ENCODE measurements at places on chromosomes 2 and 18.

DNA sequence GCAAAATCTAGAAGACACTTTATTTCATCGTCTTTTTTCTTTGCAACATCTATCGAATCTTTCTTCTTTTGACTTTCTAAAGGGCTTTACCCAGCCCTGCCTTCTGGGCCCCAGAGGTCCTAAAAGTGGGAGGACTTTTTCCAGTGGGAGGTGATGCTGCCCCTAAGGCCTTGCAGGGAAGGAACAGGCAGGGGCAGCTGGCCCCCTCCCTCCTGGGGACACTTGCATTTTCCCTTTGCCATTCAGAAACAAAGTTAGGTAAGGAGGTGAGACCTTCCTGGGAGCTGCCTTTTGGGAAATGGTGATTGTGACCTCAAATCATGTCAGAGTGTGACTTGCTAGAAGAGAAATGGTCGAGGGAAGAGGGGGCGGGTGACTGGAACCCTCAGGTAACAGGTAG lies 132.7 kb downstream of the GLI2 start:
- DNase-seq: no peak

DNA sequence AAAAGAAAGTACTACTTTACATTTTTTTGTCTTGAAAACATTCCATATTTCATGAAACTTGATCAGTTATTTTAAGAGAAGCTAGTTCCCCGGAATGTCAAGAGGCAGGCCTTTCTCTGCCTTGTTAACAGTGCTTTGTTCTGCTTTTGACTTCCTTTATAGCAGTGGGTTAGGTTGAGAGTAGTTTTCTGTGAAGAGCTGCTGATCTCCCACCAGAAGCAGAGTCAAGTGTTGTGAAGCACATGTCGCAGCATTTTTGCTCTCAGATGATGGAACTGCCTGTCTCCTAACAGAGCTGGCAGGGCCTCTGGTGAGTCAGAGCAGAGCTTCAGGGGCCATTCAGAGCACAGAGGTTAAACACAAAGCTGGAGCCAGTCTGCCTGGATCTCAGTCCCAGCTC lies 871.8 kb downstream of the SLC4A3 start:
- DNase-seq: peak; percentile 88

DNA sequence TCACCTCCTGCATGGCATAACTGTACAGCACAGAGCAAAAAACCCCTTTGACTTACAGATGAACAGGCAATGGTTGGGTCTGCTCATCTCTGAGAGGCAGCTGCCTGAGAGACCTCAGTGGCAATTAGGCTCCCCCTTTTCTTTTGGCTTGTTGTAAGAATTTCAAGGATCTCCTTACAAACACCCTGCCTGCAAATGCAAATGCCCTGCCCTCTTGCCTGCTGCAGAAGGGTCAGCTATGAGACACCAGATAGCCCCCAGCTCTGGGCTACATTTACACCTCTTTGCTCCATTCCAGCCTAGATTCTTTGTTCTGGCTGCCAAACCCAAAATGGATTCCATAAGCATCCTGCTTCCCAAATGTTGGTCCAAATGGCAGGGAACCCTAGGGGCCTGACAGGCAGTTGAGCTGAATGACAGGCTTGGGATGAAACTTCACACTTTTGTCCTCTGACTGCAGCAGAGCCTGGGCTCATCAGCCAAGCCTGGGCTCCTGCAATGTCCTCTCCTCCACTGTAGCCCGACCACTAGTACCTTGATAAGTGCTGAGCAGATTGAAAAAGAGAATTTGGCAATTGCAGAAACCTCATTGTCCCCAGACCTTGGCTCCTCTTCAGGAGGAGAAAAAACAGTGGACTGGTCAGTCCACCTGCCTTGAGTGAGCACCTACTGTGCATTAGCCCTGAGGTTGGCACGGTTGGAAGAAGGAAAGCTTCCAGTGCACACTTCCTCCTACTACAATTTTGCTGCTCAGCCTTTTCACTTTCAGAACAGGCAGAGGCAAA lies 678.3 kb downstream of the BCL11A start:
- no peak for DNase-seq

DNA sequence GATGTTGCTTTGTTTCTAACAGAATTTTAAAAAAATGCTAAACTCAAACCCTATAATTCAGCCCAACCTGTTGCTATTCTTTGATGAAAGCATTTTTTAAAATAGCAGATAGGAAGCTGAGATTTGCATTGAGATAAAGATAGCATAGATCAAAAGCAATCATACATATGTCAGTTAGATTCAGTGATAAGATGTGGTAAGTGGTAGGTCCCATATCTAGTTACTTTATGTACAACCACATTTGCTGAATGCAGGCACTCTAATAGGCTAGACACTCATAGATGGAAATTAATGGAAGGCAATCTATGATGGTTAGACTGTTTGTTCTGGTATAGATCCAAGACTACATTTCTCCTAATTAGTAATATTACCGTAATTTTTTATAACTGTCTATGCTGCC lies 27.2 kb upstream of the C1D start:
- no peak for DNase-seq

DNA sequence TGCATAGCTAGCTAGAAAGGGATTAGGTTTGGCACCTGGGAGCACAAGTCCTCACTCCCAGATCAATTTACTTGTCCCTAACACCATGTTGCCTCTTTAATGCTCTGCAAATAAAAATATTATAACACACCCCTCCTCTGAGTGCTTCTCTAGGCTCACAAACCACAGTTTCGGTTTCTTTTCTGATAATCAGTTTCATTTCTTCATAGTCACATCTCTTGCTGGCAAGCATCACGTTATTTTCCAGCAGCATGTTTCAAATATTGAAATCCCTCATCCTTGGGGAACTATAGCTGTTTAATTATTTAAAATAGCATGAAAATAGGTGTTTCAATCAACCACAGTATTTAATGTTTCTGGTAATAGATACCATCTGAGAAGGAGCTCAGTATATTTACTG lies 13.9 kb upstream of the SMCHD1 start:
- DNase-seq: peak; percentile 9

DNA sequence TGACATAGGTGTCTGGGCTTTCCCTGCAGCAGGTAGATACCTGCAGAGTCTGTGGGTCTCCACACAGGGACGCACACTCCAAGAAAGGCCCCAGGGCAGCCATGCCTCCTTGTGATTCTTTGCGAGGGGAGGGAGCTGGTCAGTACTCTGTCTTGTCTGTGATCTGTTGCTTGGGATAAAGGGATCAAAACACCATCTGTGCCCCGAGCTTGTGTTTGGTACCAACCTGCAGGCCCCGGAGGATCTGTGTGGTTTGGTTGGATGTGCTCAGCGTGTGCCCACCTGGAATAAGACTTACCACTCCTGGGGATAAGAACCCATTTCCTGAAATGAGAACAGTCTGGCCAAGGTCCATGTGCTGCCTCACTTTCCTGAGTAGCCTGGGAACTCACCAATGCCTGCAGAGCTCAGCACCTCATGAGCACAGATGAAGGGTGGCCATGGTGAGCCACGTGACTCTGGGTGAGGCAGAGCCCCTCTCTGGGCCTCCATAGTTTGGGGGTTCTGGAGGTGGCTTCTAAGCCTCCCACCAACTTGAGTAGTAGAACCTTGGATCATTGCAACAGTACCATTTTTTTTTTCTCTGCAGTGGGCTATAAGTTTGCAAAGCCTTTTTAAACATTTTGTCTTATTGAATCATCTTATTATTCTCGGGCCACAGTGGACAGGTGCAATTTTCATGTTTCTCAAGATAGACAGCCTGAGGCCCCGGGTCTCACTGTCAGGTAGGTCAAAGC lies 134.8 kb downstream of the DDX1 start:
- DNase-seq: no peak

- no peak for DNase-seq
These were observed 795.5 kb upstream of the CDH2 start for GRCh38 chr18:28972333-28972907.

GRCh38 chr2:127579231-127579630 lies 43.7 kb downstream of the MYO7B start:
- no peak for DNase-seq

GRCh38 chr2:128663371-128664050 lies 344.8 kb upstream of the HS6ST1 start:
- no peak for DNase-seq

DNA sequence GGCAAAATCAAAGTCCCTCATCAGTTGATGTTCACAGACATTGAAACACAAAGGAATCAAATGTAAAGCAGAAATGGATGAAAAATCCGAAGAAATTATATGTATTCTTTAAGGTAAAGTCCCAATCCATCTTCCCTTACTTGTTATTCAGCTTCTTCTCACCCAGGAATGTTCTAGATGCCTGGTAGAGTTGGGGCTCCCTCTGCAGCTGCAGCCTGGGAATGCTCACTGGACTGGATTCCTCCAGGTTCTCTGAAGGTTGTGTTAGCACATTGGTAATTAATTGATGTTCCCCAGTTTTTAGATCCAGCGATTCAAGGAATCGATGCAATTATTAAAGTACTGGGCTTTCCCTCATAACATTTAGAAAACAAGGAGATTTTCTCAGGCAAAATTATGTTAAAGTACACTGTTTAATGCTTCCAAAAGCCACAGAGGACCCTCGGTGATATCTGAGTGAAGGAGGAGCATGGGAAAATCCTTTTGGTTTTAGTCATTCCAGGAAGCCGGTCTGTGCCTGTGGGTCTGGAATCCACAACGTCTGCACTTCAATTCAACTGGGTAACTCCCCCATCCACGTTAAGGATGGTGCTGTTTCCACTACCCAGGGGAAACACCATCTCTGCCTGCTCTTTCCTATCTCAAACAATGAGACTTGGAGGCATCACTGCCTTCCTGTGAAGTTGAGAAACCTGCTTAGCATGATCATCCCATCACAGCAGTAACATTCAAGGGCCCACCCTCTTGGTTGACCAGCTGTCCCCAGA lies 22.0 kb downstream of the NTSR2 start:
- DNase-seq: peak; percentile 15

GRCh38 chr2:72133721-72134407 lies 13.8 kb downstream of the CYP26B1 start:
- DNase-seq: no peak

DNA sequence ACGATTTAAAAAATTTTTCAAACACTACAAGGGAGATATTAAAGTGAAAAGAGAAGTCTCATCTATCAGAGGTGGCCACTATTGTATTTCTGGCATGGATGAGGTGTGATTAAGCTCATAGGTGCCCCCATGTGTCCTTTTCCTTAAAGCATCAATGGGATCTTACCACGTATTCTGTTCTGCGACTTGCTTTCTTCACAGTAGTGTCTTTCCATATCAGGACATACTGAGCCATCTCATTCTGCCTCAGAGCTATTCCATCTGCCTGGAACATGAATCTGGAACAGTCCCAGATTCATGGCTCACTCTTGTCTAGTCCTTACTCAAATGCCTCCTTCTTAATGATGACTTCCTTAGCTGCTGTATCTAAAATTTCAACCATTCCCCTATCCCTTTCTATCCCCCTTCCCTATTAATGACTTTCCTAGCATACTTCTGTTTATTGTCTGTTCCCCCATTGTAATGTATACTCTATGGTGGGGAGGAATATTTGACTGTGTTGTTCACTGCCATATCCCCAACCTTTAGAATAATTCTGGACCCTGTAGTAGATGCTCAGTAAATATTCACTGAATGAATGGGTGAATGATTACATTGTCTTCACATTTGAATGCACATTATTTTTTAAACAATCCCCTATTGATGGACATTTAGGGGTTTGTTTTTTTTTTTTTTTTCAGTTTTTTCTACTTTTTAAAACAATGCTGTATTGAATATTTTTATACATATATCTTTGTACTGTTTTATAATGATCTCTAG lies 11.1 kb downstream of the STAMBP start:
- peak; percentile 59 for DNase-seq

GRCh38 chr18:79798346-79798998 lies 734 bp downstream of the KCNG2 start:
- no peak for DNase-seq

DNA sequence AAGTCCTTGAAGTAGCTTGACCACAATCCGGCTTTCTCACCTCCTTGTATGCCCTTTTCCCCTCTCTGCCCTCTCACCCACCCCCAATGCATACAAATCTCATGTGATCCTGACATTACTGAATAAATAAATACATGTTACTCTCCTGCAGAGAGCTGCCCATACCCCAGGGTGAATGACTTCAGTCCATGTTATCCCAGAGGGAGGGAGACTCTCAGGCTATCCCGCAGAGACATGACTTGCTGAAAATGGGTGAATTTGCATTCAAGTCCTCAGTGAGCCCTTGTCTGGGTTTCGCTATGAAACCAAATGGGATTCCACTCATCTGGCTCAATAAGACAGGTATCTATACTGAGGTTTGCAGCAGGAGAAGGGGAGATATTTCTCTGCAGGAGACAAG lies 168.5 kb downstream of the FHOD3 start:
- no peak for DNase-seq

- peak; percentile 30 for DNase-seq
These were observed 107.4 kb upstream of the KCTD1 start for GRCh38 chr18:26655525-26656430.

DNA sequence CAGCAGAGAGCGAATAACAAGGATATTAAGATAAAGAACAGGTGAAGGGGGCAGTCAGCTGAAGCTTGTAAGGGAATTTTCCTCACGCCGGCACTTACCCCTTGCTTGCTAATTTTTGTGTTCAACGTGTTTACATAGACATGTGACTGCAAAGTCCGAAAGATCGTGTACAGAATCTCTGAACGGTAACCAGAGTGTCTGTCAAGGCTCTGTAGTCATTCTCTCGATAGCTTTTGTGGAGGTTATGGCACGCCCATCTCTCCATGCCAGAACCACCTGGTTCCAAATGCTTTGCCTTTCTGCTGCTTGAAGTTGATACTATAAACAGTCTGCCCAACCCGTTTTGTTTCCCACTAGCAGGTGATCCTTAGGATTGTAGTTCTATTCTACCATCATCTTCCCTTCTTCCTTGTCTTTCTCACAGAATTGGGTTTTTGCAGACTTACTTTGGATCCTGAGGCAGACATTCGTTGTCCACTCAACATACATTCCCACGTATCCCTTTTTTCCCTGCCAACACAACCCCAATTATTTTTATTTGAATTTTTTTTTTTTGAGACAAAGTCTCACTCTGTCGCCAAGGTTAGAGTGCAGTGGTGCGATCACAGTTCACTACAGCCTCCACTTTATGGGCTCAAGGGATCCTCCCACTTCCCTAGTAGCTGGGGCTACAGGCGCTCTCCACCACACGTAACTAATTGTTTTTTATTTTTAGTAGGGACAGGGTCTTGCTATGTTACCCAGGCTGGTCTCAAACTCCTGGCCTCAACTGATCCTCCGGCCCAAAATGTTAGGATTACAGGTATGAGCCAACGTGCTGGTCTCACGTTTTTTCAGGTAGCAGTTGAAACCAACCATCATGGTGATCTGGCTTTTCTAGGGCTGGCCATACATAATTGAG lies 1.3 kb upstream of the USP34 start:
- peak; percentile 34 for DNase-seq

DNA sequence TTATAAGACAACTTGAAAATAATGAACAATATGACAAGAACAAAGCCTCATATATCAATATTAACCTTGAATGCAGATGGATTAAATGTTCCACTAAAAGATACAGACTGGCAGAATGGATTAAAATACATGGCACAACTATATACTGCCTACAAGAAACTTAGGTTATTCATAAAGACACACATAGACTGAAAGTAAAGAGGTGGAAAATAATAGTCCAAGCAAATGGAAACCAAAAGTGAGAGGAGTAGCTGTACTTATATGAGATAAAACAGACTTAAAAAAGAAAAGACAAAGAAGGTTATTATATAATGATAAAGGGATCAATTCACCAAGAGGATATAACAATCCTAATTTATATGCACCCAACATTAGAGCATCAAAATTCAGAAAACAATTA lies 18.2 kb downstream of the LMAN1 start:
- no peak for DNase-seq

Measured in EH (cell line).